Activated T-cell treated with anti-CD3 and anti-CD28 coated beads, Interleukin-2, amount 50 U/mL, for 24 hours (primary cell): ENCODE measurements at places on chromosomes 13 and 19.

DNA sequence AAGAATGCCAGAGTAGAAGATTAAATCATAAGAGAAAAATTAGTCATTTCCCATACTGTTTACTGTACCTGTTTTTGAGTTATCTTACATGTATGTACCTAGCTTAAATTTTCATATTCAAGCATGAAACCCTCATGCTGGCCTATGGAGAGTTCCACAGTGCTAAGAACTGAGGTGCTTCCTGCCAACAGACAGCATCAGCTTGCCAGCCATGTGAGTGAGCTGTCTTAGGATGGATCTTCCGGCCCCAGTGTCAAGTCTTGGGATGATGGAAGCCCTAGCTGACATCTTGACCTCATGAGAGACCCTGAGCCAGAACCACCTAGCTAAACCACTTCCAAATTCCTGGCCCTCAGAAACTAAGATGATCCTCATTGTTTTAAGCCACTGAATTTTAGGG, 90.1 kb downstream of the SERP2 start:
- DNase-seq: no peak

DNA sequence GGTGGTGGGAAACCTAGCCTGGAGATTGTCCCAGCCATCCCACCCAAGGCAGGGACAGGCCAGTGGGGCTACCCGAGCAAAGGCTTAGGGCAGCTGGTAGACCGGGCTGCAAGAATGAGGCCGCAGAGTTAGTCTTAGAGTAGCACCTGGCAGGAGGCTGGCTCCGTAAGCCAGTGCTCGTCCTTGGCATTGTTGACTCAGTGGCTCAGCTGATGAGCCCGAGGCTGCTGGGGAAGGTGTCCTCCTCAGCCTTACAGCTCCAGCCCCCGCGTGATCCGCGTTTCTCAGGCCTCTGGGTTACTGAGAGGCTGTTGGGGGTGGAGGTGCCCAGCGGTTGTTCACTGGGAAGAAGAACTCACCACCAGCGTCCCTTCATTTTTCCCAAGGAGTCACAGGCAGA, 24.7 kb downstream of the PPP1R37 start:
- no peak for DNase-seq

DNA sequence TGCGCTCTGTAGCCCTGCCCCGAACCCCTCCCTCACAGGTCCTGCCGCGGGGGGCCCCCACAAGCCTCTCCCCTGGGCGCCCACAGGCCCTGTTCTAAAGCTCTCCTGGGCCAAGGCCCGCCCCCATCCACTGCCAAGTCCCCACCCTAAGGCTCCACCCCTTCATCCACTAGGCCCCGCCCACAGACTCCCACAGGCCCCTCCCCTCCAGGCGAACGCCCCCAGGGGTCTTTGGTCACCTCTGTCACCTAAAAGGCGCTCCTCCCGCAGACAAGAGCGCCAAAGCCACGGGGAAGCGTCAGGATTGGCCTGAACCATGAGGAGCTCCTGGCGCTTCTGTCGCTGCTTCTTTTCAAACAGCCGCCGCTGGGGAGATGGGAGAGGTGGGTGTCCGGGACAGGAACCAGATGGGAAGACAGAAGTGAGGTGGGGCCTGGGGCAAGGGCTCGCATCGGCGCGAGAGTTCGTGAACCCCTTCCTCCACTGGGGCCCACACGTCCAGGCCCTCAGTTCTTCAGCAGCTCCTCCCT, 2.3 kb downstream of the TULP2 start:
- DNase-seq: peak; percentile 69

DNA sequence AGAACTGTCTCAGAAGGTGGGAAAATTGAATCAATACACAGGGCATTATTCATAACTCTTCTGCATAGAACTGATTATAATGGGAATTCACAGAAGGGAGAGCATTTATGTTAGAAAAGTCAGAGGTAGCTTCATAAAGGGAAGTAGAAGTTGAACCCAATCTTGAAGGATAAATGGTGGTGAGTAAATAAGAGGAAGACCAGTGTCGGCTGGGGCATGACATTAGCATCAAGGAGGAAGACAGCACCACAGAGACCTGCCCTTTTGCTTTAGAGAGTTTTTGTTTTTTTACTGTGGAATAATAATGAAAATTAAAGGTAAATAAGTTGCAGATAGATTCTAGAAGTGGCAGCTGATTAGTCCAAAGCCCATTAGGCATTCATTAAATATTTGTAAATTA, 21.9 kb downstream of the CDC16 start:
- no peak for DNase-seq

- peak; percentile 100 for DNase-seq
These were observed at the start of gene HNRNPL for GRCh38 chr19:38849860-38850435. TSS of gene HNRNPL (minus strand) at chr19:38849986. CDS start at chr19:38849966, 20 bp downstream.

DNA sequence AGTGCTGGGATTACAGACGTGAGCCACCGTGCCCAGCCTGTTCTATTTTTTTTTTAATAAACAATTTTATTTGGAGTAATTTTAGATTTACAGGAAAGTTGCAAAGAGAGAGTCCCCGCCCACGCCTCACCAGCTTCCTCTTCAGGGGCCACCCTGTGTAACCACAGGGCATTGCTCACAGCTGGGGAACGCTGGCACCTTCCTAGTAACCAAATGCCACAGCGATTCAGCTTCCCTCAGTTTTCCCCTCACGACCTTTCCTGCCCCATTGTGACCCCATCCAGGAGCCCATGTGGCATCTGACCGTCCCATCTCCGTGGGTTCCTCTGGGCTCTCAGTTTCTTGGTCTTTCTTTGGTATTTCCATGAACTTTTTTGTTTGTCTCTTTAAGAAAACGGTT, 83.9 kb downstream of the GNG7 start:
- peak; percentile 82 for DNase-seq

- DNase-seq: no peak
These were observed 14.0 kb downstream of the EXOSC8 start for GRCh38 chr13:37014609-37015008.

- DNase-seq: peak; percentile 71
These were observed 4.9 kb downstream of the ACP4 start for GRCh38 chr19:50794876-50795663.

- no peak for DNase-seq
These were observed 907.2 kb downstream of the PCDH9 start for GRCh38 chr13:66322936-66323335.

DNA sequence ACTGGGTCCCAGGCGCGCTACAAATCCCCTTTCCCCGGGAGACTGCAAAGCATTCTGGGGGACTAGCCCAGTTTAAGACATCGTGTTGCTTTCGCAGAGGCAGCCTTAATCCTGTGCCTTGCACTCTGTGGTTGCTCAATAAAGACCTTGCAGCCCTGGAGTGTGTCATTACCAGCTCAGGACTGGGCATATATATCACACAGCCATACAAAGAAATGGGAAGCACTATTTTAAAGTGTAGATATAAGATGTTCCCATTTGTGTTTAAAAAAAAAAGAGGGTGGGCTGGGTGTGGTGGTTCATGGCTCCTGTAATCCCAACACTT, 11.1 kb downstream of the NAPA start:
- no peak for DNase-seq

GRCh38 chr13:47964863-47965262, 36.2 kb downstream of the SUCLA2 start:
- no peak for DNase-seq

DNA sequence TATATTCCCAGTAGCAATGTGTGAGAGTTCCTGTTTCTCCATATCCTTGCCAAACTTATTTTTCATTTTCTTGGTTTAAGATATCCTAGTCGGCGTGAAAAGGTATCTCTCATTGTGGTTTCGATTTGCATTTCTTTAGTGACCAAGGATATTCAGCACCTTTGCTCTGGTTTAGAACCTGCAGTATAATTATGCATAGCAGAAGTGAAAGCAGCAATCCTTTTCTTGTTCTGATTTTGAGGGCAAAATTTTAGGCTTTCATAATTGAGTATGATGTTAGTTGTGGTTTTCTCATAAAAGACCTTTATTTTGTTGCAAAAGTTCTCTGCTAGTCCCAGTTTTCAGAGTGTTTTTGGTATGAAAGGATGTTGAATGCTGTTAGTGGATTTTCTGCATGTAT, 491.0 kb downstream of the FGF9 start:
- DNase-seq: no peak

DNA sequence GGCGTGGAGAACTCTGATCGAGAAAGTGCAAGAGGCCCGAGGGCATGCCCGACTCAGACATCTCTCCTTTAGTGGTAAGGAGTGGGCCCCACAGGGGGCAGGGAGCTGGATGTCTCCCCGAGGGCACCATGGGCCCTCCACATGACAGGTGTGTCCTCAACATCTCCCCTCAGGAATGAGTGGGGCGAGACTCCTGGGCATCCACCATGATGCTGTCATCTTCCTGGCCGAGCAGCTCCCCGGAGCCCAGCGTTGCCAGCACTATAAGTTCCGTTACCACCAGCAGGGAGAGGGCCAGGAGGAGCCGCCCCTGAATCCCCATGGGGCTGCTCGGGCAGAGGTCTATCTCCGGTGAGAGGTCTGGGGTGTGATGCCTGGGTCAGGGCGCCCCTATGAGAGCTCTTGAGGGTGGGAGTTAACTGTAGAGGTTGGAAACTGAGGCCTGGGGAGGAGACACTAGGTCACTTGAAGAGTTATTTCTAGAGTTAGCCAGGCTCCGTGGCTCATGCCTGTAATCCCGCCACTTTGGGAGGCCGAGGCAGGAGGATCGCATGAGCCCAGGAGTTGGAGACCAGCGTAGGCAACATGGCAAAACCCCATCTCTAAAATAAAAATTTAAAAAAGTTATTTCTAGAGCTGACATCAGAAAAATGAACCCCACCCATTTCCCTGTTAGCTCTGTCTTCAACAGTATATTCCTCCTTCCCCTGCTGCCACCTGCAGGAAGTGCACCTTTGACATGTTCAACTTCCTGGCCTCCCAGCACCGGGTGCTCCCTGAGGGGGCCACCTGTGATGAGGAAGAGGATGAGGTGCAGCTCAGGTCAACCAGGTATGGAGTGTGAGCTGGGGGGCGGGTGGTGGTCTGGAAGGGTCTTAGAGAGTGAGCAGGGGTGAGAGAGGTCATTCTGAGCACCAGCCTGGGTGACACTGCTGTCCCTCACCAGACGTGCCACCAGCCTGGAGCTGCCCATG, 5.1 kb downstream of the IGFLR1 start:
- DNase-seq: no peak

DNA sequence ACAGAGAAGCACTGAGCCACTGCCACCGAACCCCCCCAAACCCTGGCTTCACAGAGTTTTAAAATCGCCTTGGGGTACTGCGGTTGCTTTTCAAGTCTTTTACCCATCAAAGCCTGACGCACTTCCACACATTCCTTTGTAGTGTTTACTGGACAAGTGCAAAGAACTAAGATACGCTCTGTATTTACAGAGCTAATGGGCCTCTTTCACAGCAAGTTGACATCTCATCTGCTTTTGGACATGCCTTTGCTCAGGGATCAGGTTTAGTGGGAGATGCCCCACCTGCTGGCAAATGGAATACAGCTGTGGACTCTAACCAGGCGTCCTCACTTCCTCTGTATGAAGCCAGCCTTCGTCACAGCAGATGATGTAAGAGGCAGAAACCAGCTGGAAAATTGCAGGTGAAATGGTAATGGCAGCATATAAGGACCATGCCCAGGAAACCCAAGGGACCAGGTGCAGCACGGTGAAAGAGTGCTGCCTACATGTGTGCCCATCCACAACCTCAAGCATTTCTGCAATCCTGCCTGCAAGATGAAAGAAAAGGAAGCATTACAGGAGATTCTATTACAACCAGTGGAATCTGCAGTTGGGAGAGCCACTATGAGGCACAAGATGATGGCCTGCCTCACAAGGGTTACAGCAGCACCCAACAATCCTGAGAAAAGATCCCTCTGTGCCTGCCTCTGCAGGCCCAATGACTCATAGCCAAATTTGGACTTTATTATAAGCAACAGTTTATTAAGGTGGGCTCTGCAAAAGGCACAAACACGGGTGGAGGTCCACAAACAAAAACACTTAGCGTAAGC, 34.7 kb downstream of the BRD4 start:
- no peak for DNase-seq

DNA sequence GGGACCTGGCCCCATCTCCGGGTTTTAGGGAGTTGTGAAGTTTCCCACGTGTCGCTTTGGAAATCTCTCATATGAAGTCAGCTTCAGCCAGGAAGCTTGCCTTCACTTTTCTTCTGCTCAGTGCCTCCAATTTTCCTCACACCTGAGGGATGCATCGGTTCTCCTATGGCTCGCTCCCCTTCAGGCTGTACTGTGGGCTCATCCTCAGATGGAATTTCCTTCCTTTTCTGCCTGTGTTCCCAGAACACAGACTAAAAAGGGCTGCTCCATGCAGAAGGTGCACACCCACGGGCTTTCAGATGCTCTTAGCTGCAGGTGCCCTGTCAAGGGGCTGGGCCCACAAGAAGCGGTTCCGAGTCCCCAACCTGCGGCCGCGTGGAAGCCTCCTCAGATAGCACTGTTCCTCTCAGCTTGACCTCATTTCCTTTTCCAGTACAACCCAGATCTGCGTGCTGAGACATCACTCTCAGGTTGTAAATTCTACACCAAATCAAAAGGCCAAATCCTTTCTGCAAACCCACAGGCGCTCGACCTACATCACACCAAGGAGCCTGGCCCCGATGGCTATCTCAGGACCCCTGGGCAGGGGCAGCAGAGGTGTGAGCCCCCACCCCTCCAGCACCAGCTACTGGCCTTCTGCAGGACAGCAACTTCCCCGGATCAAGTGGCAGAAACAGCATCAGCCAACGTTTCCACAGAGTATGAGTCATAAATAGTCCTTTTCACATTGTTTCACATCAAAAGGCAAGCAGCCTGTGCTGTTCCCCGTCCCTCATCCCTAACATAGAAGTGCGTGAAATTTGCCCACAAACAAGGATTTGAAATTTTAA, 275.9 kb downstream of the ZNF536 start:
- no peak for DNase-seq

- DNase-seq: no peak
These were observed 621.9 kb upstream of the SPRY2 start for GRCh38 chr13:80962855-80963254.

DNA sequence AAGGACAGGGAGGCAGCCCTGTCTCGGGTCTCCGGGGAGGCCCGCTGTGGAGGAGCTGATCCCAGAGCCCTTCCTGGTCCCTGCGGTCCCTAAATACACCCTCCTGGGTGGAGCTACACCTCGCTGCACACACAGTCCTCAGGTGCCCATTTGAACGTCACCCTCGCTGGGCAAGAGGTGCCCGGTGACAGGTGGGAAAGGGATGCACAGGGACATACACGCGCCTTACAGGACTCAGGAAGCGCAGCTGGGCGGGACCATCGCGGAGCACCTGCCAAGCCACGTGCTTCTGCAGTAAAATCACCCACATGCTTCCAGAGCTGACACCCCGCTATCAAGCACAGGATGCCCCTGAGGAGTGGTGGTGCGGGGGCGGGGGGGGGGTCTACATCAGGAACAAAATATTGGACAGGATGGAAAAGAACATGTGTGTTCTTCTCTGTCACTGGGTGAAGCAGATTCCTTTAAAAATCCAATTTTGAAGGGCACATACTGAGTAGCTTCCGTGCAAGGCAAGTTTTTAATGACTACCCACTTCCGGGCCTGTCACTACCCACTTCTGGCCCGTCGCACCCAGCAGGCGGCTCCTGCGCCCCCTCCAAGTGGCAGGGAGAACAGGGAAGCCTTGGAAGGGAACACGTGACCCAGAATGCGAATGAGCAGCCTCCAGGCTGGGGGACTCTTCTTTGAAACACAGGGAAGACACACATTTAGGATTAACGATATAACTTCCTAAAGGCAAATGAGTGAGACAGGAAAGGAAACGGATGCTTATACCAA, 78.9 kb downstream of the COL4A1 start:
- DNase-seq: no peak

GRCh38 chr19:11151181-11151580, 4.4 kb downstream of the SPC24 start:
- DNase-seq: no peak

- no peak for DNase-seq
These were observed 2.2 kb downstream of the ZIC2 start for GRCh38 chr13:99983499-99984401.

- no peak for DNase-seq
These were observed 5.5 kb downstream of the SLC15A1 start for GRCh38 chr13:98746968-98747367.
